Activated CD8-positive, alpha-beta T cell treated with anti-CD3 and anti-CD28 coated beads, Interleukin-2, amount 10 ng/mL, durations not matched to agents 7 days and 5 days (primary cell): ENCODE measurements at places on chromosomes 7 and 10. TPM values are rescaled to one million over a fixed set of nuclear protein-coding genes. Genes with fewer than 3 reads are reported as not detected.

The CCNY gene
- total RNA-seq, result 64.1 TPM

The XRCC2 gene
- total RNA-seq, result 15.3 TPM

The HTR7 gene
- not detected for total RNA-seq

The DGKI gene
- not detected for total RNA-seq

The GIMAP4 gene
- 186 TPM for total RNA-seq

The DYNC1I1 gene
- not detected for total RNA-seq
